ENCODE measurements at places on chromosomes 3 and 15.

- no peak for DNase-seq
Measured at GRCh38 chr3:50160561-50160983, 5.4 kb downstream of the SEMA3F start.

- no peak for DNase-seq
Measured at GRCh38 chr3:157163217-157163953, 3.4 kb upstream of the CCNL1 start.

DNA sequence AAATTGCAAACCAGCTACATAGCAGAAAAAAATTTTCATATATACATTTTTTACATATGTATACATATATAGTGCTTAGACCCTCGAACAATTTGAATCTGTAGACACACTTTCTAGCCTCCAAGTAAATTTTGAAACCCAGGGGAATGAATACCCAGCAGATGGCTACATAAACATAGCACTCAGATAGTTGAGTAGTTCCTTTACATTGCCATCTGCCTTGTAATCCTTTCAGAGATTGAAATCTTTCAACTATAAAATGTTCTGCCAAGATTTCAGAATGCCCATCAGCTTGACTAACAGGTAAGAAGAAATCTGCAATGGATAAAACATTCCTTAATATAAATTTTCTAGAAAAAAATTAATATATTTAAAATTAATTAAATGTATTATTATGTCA is 1333.5 kb upstream of the CADM2 start:
- DNase-seq = no peak

DNA sequence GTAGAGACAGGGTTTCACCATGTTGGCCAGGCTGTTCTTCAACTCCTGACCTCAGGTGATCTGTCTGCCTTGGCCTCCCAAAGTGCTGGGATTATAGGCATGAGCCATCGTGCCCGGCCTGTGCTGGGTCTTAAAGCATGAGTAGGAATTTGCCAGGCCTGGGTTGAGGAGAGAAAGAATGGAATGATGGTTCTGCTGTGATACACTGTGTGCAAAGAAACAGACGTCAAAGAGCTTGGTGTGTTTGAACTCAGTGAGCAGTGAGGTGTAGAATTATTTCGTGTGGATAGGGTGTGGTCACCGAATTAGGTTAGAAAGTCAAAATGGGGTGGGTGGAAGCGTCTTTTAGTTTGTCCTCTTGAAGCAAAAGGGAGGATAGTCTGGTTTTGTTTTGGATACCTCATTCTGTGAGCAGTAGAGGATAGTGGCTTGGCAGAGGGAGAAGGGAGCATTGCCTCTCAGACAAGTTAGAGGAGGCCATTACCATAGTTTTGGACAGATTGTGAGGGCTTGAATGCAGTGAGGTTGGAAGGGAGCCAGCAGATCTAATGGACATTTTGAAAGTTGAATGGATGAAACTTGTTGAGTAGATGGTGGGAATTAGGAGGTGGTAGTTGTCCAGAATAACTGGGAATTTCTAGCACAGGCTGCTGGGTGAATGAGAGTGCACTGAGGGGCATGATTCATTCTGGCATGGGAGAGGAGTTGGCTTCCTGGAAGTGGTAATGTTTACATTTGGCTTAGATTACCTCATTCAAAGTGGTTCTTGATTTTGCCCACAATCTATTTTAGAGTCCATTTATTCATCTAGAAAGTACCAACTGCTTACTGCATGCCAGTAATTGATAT is 27.2 kb downstream of the AKAP13 start:
- DNase-seq = no peak

DNA sequence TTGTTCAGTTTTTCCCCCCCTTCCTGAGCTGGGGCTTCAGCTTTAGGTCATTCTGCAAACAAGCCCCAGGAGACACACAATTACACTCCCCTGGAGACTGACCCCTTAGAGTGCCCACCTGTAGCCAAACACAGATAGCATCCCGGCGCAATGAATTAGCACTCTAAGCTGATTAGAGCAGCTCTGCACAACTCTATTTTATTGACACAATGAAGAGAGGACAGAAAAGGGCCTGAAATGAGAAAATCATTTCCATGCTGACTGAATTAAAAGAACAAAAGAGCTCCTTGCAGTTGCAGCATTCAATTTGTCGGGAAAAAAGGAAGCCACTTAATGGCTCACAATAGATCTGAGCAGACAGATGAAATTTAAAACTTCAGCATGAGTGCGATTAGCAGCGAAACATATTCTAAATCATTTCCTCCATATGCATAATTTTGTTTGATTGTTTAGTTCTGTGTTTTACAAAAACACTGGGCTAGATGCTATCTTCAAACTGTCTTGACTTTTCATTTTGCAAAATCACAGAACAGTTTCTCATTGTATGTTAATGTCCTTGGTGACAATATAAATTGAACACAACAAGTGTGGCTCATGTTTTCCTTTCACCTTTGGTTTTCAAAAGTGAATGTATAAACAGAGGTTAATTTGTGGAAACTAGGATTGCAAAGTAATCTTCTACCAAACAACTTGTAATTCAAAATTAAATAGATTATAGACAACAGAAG is 308.6 kb downstream of the MECOM start:
- DNase-seq = no peak

GRCh38 chr3:183904833-183905780 is 20.4 kb upstream of the PARL start:
- DNase-seq = no peak

DNA sequence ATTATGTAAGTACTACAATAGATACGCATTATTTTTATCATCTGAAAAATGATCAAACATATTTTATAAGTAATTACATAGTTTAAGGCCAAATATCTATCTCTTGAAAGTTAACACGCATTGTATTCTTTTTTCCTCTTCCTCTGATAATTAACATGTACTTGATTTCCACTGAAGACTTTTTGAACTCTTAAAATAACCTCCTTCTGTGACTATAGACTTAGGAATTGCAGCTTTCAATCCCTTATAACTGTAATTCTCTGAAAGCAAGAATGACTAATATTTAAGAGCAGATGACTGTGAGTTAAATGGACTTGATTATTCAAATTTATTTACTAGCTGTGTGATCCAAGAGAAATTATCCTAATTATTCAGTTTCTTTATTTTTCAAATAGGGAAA is 730.6 kb upstream of the NECTIN3 start:
- DNase-seq = no peak

DNA sequence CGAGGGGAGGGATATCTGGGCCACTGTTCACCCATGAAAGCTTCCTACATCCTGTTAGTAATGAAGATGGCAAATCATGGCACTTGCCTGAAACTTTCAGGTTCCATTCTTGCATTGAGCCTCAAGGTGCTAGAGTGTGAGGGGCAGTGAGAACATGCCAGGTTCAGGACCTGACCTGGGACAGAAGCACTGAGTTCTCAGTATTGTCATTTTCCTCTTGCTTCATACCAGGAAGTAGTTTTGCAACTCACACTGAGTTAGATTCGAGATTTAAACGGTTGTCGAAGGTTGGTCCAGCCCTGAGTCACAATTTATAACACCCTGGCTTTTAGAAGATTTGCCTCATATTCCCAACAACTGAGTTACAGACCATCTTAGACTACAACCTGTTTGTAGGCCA is 11.8 kb upstream of the MEIS2 start:
- DNase-seq = no peak

GRCh38 chr3:62343755-62344154 is 29.6 kb downstream of the FEZF2 start:
- DNase-seq = no peak

DNA sequence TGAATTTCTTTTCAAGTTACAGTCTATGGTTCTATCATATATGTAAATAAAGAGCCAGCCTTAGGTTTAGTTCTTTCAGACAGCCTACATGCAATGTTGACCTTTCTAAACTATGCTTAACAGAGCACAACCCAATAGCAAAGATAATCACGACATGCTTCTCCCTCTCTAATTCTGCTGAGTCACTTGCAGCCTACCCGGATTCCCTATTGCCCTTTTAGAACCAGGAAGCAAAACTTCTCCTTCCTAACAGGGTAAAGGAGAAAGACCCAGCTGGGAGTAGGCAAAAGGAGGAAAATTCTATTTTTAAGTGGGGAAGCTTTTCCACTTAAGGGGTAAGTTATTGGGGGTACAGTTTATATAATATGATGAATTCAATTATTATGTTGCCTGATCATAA is 79.3 kb downstream of the SLC7A14 start:
- DNase-seq = no peak

GRCh38 chr3:172087602-172088580 is 48.5 kb downstream of the FNDC3B start:
- DNase-seq = no peak

DNA sequence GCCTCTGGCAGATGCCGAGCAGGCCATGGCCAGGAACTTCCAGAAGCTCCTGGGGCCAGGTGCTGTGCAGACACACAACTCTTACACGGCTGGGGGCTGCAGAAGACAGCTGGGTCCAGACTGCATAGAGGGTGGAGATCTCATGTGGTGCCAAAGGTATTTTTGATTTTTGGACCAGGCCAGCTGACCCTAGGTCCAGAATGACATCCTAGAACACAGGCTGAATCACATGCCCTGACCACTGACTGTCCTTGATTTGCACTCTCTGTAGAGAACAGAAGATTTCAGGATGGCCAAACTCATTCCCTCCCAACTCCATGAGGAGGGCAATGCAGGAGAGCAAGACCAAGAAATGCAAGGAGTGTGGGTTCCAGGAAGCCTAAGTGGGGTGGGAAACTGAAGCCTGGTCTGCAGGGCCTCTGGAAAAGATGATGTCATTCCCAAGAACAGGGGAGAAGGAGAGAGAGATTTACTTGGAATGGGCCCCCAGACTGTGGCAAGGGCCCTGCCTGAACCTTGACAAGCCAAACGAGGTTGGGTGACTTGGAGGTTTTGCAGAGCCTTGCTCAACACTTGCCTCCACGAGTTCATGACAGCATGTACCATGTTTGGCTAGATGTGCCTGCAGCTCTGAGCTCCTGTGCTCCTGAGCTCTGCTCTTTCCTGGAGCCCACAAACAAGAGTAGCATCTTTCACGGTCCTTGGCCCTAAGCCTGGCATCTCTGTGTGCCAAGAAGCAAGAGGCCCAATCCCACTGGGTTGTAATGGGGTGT is 38.5 kb upstream of the CTSH start:
- DNase-seq = no peak

DNA sequence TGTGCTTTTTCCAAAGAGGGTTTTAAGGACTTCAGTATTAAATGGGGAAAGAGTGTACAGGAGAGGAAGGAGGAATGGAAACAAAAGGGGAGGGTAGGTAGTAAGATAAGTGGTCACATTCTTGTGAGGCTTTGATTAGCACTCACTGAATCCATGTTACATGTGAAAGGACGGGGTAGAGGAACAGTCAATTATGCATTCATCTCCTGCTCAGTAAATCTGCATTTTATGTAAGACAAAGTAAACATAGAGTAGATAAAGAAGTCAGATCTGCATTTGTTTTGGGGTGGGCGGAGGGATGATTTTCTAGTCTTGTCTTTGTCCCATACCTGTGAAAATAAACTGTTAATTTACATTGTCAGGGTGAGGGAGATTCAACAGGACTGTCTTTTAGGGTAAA is 50.8 kb downstream of the SACM1L start:
- DNase-seq = no peak

- DNase-seq = no peak
Measured at GRCh38 chr3:9205345-9206143, 43.9 kb downstream of the SRGAP3 start.

DNA sequence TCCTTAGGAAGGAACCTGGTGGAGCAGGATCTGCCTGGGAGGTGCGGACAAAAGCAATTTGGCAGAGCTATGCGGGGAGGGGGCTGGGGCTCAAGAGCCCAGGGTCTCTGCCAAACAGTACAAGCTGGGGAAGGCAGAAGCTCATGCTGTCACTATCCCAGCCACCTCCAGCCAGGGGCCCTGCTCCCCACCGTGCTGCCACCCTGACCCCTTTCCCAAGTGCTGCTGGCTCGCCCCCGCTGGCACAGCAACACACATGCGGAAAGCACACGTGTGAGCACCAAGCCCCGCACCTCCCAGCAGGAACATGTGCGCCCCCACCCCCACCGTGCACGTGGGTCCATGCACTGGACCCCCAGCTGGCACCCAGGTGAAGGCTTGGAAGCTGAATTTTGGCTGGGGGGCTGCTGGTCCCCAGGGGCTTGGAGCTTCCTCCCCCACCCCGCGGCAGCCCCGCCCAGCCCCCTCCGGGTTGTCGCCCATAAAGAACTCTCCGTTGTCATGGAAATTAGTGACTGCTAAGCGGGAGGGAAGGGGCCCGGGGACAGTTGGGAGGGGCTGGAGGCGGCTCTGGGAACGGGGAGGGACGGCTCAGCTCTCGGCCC is 742 bp downstream of the CAMKV start:
- no peak for DNase-seq

DNA sequence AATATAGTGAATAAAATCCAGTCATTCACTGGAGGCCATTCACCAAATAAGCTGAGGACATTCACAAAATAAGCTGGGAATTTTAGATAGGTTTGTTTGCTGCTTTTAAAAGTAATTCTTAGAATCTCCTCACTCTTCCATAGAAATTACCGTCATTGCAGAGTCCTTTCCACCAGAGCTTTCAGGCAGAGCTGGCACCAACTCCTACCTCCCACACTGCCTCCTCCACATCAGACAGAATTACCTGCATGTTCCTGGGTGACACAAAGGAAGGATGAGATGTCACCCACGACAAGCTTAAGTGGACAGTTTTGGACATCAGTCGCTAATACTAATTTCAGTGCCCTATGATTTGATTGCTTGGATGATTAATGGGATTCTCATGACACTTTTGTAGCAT is 1113.2 kb downstream of the IGSF11 start:
- DNase-seq = no peak

DNA sequence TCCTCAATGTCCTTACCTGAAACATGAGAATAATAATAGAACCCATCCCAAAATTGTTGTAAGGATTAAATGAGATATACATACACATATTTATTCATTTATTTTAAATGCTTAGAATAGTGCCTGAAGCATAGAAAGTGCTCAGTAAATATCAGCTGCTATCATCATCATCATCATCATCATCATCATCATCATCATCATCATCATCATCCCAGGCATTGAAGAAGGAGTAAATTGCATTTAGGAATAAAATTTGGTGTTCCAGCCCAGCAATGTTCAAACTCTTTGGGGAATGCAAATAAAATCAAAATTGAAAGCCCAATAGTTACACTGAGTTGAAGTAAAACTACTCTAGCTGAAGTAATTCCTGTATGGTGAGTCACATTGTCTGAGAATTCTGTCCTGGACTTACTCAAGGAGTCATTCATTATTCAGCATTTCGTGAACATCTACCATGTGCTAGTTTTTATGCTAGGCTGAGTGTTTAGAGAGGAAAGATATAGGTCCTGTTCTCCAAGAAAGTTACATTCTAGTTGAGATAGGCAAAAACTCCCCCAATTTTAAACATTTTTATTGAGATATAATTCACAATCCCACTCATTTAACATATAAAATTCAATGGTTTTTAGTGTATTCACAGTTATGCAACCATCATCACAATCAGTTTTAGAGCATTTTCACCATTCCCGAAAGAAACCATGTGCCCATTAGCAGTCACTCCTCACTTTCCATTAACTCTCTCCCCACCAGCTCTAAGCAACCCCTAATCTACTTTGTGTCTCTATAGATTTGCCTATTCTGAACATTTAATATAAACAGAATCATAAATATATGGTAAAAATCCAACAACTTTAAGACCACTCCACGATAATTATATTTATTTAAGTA is 107.2 kb downstream of the FRMD5 start:
- no peak for DNase-seq

- no peak for DNase-seq
Measured at GRCh38 chr3:186594591-186595113, 18.2 kb upstream of the AHSG start.

- no peak for DNase-seq
Measured at GRCh38 chr3:11140713-11141104, 13.6 kb upstream of the HRH1 start.

GRCh38 chr3:94405258-94406035 is 342.6 kb downstream of the NSUN3 start:
- DNase-seq = no peak

- DNase-seq = no peak
Measured at GRCh38 chr15:80695911-80696661, 976 bp downstream of the ABHD17C start.

All from progenitor cell of endocrine pancreas (in vitro differentiated cells).